NCI-H2107 (cell line): ENCODE measurements at places on chromosomes 6 and 20.

GRCh38 chr6:4426968-4427367 is 291.6 kb upstream of the ECI2 start:
- no peak for DNase-seq

DNA sequence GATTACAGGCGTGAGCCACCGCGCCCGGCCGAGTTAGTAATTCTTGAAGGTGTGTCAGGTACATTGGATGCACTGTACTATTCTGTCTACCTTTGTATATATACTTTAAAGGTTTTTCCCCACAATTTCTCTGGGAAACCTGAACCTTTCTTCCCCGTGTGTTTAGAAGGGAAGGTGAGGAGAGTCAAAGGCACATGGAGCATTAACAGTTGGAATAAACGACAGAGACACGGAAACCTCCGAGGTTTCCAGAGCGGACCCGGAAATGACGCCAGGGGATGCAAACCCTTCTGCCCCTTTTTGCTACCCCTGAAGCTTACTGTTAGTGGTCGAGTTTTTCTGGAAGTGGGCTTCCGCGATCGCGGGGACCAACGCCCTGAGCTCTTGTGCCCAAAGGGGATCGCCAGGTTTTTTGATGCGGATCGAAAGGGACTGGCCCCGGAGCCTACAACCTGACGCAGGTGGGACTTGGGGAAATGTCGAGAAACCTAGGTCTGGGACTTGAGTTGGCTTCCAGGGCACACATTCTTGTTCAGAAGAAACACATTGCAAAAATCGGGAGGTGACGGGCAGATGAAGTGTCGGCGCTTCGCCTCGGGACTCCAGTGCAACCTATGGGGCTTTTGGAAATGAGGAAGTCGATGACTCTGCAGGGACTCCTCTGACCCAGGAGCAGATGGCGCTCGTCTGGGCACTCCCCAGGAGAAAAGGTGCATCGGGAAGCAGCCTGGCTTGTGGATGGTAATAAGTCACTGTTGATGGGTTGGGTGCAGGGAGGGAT is 218.2 kb downstream of the OR2B2 start:
- no peak for DNase-seq

GRCh38 chr20:64254571-64255360 is 782 bp upstream of the PCMTD2 start:
- DNase-seq: no peak

- no peak for DNase-seq
Observed at GRCh38 chr6:45438849-45439406, 61.2 kb upstream of the SUPT3H start.

DNA sequence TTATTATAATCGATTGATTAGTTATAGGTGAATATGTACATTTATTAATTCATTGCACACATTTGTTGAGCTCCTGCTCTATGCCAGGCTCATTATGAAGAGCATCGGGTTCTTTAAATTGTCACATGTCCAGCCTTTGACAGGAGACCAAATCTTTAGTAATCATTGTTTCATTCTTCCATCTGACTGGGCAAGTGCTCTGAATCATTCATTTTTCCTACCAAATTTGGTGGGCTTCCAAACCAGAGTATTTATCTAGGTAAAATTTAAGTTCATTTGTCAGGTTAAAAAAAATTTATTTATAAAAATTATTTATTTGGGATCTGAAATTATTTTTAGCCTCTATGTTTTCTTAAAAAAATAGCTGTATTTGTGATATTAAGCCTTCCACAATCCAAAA is 404.9 kb upstream of the MMS22L start:
- no peak for DNase-seq

- no peak for DNase-seq
Observed at GRCh38 chr6:35754452-35755277, 17.8 kb downstream of the ARMC12 start.

DNA sequence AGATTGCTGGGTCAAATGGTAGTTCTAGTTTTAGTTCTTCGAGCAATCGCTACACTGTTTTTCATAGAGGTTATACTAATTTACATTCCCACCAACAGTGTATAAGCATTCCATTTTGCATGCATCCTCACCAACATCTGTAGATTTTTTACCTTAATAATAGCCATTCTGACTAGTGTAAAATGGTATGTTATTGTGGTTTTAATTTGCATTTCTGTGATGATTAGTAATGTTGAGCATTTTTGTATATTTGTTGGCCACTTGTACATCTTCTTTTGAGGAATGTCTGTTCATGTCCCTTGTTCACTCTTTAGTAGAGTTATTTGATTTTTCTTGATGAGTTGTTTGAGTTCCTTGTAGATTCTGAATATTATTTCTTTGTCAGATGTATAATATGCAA is 236.2 kb downstream of the GRM1 start:
- DNase-seq: no peak
